ENCODE measurements at places on chromosomes 5 and 9.

GRCh38 chr5:78522476-78523260, 125.9 kb downstream of the LHFPL2 start:
- H3K27me3 ChIP-seq = peaks cover 12% of the 10 kb centered on the region
- no peak overlapping the region for H3K4me3 ChIP-seq
- H3K36me3 ChIP-seq = no peaks in the 10 kb centered on the region
- H3K4me1 ChIP-seq = no peaks in the 10 kb centered on the region

- H3K36me3 ChIP-seq = no peaks in the 10 kb centered on the region
- H3K4me3 ChIP-seq = no peak overlapping the region
- no peaks in the 10 kb centered on the region for H3K27me3 ChIP-seq
- peaks cover 17% of the 10 kb centered on the region for H3K4me1 ChIP-seq
These were observed 4.1 kb downstream of the KLF9 start for GRCh38 chr9:70410368-70410767.

DNA sequence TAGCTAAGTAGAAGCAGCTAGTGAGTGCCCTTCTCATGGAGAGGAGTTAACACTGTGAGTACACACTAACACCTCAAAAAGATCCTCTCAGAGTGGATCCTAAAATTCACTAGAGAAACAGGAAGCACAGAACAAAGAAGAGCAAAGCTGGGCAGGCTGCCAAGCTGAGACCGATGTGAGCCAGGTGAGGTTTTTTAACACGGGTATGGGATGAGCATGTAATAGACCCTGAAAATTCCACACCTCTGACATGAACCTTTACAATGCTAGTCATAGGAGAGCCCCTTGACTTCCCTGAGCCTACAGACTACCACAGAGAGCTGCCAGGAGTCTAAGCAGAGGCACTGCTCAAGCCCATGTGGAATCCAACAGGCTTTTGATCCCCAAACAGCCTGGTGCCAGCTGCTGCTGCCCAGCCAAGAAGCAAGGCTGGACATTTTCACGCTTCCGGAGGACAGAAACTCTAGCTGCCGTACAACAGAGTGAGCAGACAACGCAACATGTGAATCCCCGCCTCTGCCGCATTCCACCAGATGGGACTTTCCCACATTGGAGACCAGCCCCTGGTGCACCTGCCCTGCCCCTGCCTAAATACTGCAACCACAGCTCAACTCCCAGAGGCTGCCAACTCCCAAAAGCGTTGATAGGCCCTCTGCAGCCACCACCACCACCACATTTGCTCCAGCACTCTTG, 280.8 kb downstream of the CDH10 start:
- no peak for DNase-seq
- no peaks in the 10 kb centered on the region for H3K4me1 ChIP-seq
- no peaks in the 10 kb centered on the region for H3K36me3 ChIP-seq
- H3K27me3 ChIP-seq = no peaks in the 10 kb centered on the region
- no peak overlapping the region for H3K4me3 ChIP-seq

- no peaks in the 10 kb centered on the region for H3K36me3 ChIP-seq
- no peak overlapping the region for H3K27ac ChIP-seq
- no peak for DNase-seq
- no peaks in the 10 kb centered on the region for H3K4me1 ChIP-seq
- no peak overlapping the region for H3K4me3 ChIP-seq
These were observed 333.6 kb downstream of the PIK3R1 start for GRCh38 chr5:68548959-68549676.

- peak; percentile 59 for DNase-seq
- H3K36me3 ChIP-seq = no peaks in the 10 kb centered on the region
- peaks cover 3% of the 10 kb centered on the region for H3K27me3 ChIP-seq
- H3K27ac ChIP-seq = no peak overlapping the region
- no peaks in the 10 kb centered on the region for H3K4me1 ChIP-seq
These were observed 92.9 kb upstream of the MTAP start for GRCh38 chr9:21709464-21710058.

DNA sequence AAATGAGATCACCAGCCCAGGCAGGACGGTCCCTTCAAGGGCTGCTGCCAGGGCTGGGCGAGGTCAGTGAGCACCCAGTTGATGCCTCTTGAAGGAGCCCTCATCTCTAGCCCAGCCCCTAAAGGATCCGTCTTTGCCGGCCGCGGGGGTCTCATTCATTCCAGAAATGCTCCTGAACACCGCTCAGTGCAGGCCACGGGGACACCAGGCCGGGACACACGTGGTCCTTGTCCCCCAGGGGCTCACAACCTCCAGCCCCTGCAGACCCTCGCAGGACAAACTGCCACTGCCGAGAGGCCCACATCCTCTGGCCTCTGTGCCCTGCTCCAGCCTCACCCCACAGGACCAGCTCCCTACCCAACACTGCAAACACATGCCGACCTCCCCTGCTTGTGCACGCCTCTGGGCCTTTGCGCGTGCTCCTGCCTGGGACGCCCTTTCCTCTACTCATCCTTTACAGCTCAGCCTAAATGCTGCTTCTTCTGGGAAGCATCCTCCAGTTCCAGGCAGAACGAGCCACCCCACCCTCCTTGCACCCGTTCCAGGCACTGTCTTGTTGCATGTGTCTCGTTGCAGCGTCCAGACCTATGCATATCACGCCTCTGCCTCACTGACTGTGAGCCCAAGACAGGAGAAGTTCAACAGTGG, 10.3 kb upstream of the LAMC3 start:
- H3K36me3 ChIP-seq = no peaks in the 10 kb centered on the region
- no peak overlapping the region for H3K4me3 ChIP-seq
- no peak for DNase-seq
- no peaks in the 10 kb centered on the region for H3K4me1 ChIP-seq

DNA sequence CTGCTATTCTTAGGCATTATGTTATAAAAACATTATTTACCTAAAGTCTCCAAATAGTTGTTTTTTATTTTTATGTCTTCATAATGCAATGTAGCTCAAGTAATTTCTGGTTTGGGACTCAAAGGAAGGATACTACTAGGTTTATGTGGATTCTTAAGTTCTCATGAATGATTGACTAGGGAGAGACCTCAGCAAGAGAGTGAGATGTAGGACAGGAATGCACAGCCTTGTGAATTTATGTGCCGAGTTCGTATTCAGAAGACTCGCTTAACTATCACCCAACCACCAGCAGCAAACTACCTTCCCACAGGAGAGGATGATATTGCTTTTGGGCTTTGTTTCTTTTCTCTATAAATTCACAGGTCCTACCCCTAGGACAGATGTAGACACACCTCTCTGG, 282.9 kb downstream of the ARHGEF28 start:
- peaks cover 2% of the 10 kb centered on the region for H3K27me3 ChIP-seq
- H3K4me1 ChIP-seq = no peaks in the 10 kb centered on the region
- H3K27ac ChIP-seq = no peak overlapping the region
- H3K4me3 ChIP-seq = no peak overlapping the region
- no peaks in the 10 kb centered on the region for H3K36me3 ChIP-seq

DNA sequence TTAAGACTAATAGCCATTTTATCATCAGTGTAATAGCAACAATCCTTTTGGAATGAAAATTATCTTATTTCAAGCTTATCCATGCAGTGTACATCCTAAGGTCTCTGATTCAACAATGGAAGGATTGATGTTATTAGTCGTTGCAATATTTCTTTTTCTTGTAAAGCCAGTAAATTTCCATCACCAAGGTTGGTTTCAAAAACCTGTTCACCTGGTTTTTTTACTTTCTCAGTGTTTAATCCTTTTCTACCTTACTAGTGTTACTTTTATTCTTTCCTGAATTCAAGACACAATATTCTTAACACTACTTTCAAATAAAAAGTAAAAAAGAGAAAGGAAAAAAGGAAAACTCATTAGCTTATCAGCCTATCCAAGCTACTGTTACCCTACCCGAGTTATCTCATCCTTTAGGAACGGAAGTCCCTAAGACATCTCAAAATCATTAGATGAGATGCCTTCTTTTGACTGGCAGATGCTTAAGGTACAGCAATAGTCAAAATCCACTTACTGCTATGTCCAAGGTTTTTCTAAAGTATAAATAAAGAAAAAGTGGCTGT, 5.4 kb downstream of the ZFR start:
- H3K36me3 ChIP-seq = peaks cover 33% of the 10 kb centered on the region
- H3K27me3 ChIP-seq = no peaks in the 10 kb centered on the region
- DNase-seq = no peak
- H3K27ac ChIP-seq = no peak overlapping the region
- H3K4me3 ChIP-seq = no peak overlapping the region

- peaks cover 3% of the 10 kb centered on the region for H3K27me3 ChIP-seq
- no peak overlapping the region for H3K27ac ChIP-seq
- no peak overlapping the region for H3K4me3 ChIP-seq
These were observed 102.2 kb downstream of the MEGF10 start for GRCh38 chr5:127392762-127393161.

- H3K36me3 ChIP-seq = no peaks in the 10 kb centered on the region
- no peak overlapping the region for H3K27ac ChIP-seq
- no peak overlapping the region for H3K4me3 ChIP-seq
- H3K4me1 ChIP-seq = no peaks in the 10 kb centered on the region
- DNase-seq = no peak
These were observed 183.4 kb downstream of the PAPPA start for GRCh38 chr9:116337015-116337414.

DNA sequence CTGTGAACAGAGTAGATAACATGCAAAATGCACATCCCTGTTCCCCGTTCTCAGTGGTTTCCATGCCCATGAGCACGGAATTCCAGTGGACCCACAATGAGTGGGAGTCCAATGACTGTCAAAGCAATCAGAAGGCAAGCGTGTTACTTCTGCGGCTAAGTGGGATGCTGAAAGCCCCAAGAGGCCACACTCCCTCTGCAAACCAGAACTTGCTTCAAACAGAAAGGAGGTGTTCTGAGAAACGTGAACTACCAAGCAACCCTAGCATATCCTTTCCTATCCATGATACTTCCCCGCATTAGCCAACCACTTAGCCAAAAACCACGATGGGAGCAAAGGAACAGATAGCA, 21.7 kb upstream of the MVB12B start:
- no peaks in the 10 kb centered on the region for H3K36me3 ChIP-seq
- no peak overlapping the region for H3K4me3 ChIP-seq
- no peak for DNase-seq
- H3K4me1 ChIP-seq = no peaks in the 10 kb centered on the region
- H3K27me3 ChIP-seq = no peaks in the 10 kb centered on the region

DNA sequence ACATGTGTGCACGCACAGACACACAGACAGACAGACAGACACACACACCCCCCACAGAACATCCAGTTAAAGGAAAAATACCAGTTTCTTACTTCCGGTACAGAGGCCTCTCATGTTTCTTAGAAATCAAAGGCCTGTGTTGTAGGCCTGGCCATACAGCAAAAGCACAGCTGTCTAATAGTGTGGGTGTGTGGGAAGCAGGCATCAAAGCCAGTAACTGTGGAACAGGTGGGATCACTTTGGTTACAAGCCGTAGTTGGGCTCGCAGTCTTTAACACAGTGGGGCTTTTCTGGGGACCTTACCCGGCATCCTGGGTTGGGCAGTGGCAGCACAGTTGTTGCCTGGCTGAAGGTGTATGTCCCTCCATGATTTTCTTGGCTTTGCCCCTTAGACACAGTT, 55.2 kb downstream of the FBXL7 start:
- peak overlapping the region; percentile 95 for H3K27ac ChIP-seq
- 0 out of 2 replicates have a peak overlapping the region, but pooled peaks have one; percentile 18 for H3K4me3 ChIP-seq
- peaks cover 37% of the 10 kb centered on the region for H3K4me1 ChIP-seq
- DNase-seq = peak; percentile 91

GRCh38 chr5:68463606-68464005, 248.1 kb downstream of the PIK3R1 start:
- H3K27ac ChIP-seq = no peak overlapping the region
- DNase-seq = no peak
- H3K27me3 ChIP-seq = no peaks in the 10 kb centered on the region
- peaks cover 26% of the 10 kb centered on the region for H3K4me1 ChIP-seq
- H3K4me3 ChIP-seq = no peak overlapping the region
- no peaks in the 10 kb centered on the region for H3K36me3 ChIP-seq

DNA sequence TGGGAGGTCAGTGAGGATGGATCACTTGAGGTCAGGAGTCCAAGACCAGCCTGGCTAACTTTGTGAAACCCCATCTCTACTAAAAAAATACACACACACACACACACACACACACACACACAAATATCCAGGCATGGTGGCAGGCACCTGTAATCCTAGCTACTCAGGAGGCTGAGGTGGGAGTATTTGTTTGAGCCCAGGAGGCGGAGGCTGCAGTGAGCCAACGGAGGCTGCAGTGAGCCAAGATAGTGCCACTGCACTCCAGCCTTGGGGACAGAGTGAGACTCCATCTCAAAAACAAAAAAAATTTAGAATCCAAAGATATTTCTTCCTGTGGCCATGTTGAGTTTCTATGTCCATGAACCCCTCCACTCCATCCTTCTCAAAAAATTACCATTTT, 21.5 kb upstream of the CDC23 start:
- H3K4me3 ChIP-seq = no peak overlapping the region
- no peaks in the 10 kb centered on the region for H3K36me3 ChIP-seq
- no peaks in the 10 kb centered on the region for H3K27me3 ChIP-seq
- peaks cover 8% of the 10 kb centered on the region for H3K4me1 ChIP-seq
- no peak for DNase-seq
